ENCODE measurements at places on chromosomes 3 and 15.

- DNase-seq = no peak
These were observed 10.8 kb downstream of the GLYCTK start for GRCh38 chr3:52298149-52299098.

DNA sequence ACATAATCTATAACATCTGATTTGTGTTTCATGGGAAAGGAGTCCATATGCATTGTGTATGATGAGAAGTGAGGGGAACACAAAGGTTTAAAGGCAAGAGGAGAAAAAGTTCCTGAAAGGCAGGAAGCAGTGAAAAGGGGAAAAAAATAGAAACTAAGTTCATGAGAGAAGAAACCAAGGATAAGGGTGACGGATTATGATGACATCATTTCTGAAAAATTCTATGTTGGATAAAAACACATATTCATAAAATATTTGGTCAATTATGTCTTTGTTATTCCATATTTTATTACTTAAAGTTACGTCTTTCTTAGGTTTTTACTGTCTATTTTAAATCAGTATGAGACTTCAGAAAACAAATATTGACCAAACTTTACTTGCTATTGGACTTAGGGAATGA, 48.6 kb upstream of the CP start:
- DNase-seq = no peak

- DNase-seq = no peak
These were observed 30.2 kb upstream of the LAMP3 start for GRCh38 chr3:183192650-183193300.

DNA sequence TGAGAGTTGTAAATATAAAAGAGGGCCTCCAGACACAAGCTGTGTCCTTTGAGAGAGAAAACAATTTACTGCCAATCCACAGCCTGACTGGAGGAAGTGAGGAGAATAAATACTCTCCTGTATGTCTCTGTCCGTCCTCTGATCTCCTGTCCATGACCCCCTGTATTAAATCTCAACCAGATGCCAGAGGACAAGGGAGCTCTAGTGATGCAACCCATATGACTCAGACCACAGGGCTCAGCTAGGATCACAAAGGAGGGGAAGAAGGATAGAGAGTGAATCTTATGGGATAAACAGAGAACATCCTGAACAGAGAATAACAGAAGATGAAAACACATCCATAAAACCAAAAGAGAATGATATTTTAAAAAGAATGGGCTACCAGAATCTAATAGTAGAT, 482.6 kb downstream of the PLOD2 start:
- no peak for DNase-seq

- DNase-seq = no peak
These were observed 68.9 kb upstream of the ANKRD34C start for GRCh38 chr15:79213650-79214049.
